ENCODE measurements at places on chromosomes 16 and 17.

- DNase-seq, result no peak
These were observed 935 bp downstream of the USP32 start for GRCh38 chr17:60390925-60391470.

DNA sequence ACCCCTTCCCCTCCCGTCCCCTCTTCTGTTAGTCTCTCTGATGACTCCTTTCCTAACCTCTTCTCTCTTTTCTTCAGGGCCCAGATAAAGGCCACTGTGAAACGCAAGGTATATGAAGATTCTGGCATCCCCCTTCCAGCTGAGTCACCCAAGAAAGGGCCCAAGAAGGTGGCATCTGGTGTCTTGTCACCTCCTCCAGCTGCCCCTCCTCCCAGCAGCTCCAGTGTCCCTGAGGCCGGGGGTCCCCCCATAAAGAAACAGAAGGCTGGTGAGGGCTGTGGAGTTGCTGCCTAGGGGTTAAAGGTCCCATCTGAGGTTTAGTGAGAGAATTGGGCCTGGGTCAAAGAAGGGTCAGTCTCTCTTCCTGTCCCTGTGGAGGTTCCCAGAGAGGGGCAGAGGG, 4.0 kb downstream of the RNASEK start:
- DNase-seq, result no peak

GRCh38 chr16:86991679-86992078, 325.5 kb downstream of the C16orf95 start:
- DNase-seq, result no peak

- no peak for DNase-seq
These were observed 21.0 kb downstream of the ADGRG5 start for GRCh38 chr16:57563487-57563750.

GRCh38 chr17:19937522-19937921, 40.1 kb downstream of the AKAP10 start:
- no peak for DNase-seq

DNA sequence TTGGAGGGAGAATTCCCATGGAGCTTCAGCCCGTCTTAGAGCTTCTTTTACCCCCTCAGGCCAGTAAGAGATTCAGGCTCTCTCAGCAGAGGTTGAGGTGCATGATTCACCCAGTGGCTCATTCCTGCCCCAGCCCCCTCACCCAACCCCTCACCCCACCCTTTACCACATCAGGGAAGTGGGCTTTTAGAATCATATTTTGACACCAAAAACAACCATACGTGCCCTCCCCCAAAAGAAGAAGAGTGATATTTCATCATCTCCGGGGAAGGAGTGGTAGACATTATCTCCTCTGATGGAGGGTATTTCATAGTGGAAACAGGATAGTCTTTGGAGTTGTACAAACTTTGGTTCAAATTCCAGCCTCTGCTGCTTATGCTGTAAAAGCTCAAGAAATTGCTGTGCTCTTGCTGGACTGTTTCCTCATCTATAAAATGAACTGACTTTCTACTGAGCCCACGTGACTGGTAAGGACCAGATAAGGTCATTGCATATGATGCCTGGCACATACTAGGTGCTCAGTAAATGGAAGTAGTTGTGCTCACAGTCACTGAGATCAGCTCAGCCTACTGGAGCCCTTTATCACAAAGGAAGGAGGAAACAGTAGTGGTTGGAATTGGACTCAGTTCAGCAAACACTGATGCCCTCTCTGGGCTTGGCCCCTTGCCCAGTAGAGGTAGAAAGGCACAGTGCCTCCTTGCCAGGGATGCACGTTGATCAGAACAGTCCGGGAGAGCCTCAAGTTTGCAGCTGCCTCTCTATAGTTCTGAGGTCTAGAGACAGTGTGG, 18.3 kb upstream of the CCL5 start:
- DNase-seq, result no peak

GRCh38 chr16:89572073-89572484, 3.5 kb upstream of the CPNE7 start:
- DNase-seq, result no peak

DNA sequence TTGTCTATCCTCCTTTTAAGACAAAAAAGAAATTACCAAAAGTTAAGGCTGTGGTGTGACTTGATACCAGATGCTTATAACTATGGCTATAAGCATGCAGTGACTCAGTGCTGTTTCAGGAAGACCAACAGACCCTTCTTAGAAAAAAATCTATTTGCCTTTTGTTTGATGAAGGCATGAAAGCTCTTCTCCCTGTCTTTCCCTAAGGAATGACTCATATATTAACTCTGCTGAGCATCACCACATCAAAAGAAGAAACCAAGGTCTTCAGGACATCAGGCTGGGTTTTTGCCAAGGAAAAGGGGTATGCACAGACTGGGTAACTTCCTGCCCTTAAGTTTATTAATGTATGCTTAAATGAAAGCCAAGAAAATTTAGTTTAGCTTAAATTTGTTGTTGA, 47.1 kb downstream of the VMP1 start:
- DNase-seq, result no peak

All from esophagus squamous epithelium (tissue), 5 donors.